ENCODE measurements at places on chromosomes 4 and X. TPM values are rescaled to one million over a fixed set of nuclear protein-coding genes. Genes with fewer than 3 reads are reported as not detected.

GRCh38 chr4:101695176-101695575 lies 95.4 kb upstream of the BANK1 start:
- no peak for DNase-seq

DNA sequence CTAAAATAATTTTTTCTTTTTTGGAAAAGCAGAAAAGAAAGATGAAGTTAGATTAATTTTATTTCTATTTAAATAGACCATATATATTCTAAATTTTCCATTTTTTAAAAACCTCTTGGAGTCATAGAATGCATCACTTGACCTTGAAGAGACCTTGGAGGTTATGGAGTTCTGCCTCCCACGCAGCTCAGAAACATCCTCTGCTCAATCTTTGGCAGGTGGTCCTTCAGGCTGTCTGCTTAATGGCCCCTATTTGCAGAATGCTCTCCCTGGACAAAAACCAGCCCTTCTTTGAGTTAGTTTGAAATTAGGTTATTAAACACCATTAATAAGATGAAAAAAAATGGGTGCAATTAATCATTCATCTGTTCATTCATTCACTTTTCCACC lies 194.1 kb upstream of the TLL1 start:
- no peak for DNase-seq

- no peak for DNase-seq
Measured at GRCh38 chr4:159051245-159052071, 51.4 kb upstream of the RAPGEF2 start.

GRCh38 chr4:130563185-130563888 lies 1467.4 kb downstream of the C4orf33 start:
- no peak for DNase-seq

GRCh38 chrX:87517571-87518141 lies at the start of gene KLHL4:
Gene KLHL4, plus strand, starts transcription at chrX:87517802. Its CDS starts 92 bp downstream, at chrX:87517894.
- DNase-seq = no peak

GRCh38 chr4:156778606-156779005 lies 193.0 kb downstream of the PDGFC start:
- DNase-seq = no peak

- no peak for DNase-seq
Measured at GRCh38 chr4:149993030-149993429, 85.2 kb upstream of the DCLK2 start.

DNA sequence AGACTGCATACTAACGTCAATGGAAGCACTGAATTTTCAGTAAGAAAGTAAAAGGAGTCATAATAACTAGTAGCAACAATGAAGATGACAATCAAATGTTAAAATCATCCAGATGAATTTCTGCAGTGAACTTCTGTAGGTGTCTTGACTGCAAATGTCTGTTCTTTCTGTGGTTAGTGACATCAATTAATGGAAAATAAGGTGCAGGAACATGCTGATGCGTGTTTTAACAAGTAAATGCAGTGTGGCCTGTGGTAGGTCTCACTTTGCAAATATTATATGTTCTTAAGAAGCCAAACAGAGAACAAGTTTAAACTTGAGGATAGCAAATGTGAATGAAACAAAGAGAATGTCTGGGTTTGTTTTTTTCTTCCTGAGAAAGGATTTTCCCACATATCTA lies 2.6 kb upstream of the DTHD1 start:
- no peak for DNase-seq

- DNase-seq = no peak
Measured at GRCh38 chr4:173503330-173504180, 26.5 kb downstream of the HAND2 start.

DNA sequence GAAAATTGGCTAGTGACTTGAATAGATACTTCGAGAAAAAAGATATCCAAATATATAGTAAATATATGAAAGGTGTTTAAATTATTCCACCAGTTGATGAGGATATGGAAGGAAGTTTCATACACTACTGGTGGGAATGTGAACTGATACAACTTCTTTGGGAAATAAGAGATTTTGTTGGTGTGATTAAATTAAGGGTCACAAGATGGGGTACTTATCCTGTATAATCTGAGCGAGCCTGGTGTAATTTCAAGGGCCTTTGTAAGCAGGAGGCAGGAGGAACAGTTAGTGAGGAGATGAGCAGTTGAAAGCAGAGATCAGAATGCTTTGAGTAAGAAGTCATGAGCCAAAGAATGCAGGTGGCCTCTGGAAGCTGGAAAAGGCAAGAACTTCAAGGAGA lies 192.2 kb downstream of the KCTD8 start:
- DNase-seq = no peak

DNA sequence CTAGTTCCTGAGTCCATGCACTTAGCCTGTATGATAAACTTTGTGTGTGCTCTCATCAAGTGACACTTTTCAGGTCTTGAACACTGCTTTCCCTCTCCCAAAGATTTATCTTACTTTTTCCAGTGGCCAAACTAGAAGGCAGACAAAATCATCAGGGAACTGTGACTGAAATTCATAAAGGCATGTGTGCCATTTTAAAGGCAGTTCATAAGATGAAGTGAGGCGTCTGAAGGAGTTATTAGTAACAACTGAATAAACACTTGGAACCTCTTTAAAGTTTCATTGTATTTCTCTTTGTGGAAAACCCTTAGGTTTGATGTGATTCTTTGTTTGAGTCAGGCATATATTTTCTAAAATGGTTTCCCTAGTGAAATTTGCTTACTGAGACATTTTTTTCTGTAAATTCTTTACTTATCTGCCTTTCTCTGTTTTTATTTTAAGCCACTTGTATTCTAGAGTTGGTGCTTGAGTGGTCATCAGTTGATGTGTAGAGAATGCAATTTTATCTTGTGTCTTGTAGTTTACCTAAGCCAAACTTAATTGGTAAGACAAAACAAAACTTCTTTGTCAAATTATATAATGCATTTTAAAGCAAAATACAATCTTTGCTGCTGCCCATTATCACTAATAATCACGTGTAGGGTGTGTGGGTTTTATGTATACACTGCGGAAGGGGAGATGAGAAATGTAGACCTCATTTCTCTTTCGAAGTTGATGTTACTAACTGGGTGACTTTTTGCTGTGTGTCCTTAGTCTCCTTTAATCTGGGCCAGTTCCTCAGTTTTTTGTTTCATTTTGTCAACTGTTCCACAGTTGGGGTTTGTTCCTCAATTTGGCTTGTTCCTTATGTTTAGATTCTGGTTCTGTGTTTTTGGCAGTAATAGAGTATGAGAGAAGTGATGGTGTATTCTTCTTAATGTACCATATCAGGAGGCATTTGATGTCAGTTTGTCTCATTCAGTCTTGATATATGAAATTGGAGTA lies 56.8 kb downstream of the RBPJ start:
- no peak for DNase-seq

SPATA4 gene
- not detected for total RNA-seq

- DNase-seq = no peak
Measured at GRCh38 chrX:91435395-91435794, 756 bp downstream of the PABPC5 start.

DNA sequence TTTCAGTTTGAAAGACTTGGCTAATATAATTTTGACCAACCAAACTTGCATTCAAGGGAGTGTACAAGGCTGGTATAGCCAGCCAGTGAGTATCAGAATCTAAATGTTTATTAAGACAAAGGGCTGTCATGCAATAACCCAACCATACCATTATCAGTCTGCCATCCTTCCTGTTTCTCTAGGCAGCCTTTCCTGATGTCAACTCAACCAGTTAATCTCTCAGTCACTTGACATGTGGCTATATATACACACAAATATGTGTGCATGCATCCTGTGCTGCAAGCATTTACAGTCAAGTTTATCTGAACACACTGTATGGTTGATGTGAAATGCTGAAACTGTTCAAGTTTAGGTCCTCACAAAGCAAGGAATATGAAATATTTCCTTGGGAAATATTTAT lies 17.2 kb downstream of the BTK start:
- DNase-seq = no peak

GRCh38 chr4:56468097-56468422 lies 643 bp downstream of the SRP72 start:
- no peak for DNase-seq

DNA sequence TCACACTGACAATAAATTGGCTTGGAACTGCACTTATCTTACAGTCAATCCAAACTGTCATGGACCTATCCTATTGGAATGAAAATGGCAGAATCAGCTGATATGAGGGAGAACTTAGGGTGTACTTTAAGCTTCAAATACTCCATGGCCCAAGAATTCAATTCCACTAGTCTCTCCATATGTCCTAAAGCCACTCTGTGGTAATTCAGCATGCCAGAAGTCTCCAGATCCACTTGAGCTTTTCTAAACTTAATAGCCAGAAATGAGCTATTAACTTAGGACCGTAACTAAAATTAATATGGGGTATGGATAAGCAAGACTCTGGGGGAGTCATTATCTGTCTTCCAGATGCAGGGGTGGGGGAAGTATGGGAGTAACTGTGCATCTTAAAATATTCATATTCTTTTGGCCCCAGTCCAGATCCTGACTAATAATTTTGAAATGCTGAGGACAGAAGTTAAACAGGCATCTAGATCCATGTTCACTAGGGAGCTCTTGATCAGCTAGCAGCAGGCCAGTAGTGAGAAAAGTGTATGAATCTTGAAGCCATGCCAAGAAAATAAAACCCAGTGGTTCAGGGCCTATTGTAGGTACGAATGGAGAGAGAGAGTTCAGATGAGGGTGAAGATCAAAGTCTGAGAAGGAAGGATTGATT lies 167.6 kb downstream of the DKK2 start:
- DNase-seq = no peak

DNA sequence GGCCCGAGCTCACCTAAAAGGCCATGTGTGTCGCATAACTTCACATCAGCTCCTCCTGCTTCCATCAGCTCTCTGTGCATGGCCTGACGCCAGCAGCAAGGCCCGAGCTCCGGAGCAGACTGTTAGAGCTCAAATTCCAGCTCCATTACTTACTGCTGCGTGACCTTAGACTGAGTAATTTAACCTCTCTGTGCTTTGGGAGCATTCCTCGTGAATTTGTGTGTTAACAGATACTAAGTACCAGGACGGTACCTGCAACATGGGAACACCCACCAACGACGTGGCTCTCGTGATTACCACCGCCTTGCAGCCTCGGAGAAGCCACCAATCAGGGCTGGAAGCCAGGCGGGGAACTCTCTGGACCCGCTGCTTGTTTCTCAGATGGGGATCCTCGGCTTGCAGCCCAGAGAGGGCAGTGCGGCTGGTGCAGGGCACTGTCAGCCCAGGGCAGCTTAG lies 12.9 kb downstream of the LETM1 start:
- no peak for DNase-seq

GRCh38 chr4:146407669-146408084 lies 114.1 kb downstream of the SLC10A7 start:
- no peak for DNase-seq

GRCh38 chrX:150623583-150623982 lies 55.2 kb downstream of the MTM1 start:
- DNase-seq = no peak

MGARP gene
- 0.21 TPM for total RNA-seq

All from natural killer cell treated with Interleukin-12 subunit alpha and Interleukin-12 subunit beta and Interleukin-15 and Interleukin-18, amount 100 ng/mL, for 72 hours (primary cell).